ENCODE measurements at places on chromosomes 4 and X. TPM values are rescaled to one million over a fixed set of nuclear protein-coding genes. Genes with fewer than 3 reads are reported as not detected.

DNA sequence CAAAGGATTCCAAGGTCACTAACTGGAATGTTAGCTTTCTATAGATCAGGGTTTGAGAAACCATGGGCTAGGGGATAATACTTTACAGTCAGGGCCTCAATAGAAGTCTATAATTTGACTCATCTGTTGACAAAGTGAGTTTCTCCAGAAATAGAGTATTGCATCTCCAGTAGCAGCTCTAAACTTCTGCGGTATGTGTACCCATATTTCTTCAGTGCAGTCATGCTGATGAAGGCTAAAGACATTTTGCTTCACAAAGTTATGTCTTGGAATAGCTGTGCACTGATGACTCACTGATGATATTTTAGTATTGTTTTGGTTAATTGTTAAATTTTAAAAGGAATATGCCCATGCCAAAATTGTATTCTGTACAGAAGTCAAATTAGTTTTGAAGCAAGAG lies 464.9 kb upstream of the AMOT start:
- no peaks in the 10 kb centered on the region for H3K4me1 ChIP-seq
- H3K27ac ChIP-seq = no peak overlapping the region
- DNase-seq = no peak

GRCh38 chrX:132092439-132093065 lies 35.3 kb downstream of the FRMD7 start:
- no peaks in the 10 kb centered on the region for H3K27me3 ChIP-seq
- no peak overlapping the region for H3K27ac ChIP-seq
- H3K4me1 ChIP-seq = no peaks in the 10 kb centered on the region
- no peak for DNase-seq
- H3K36me3 ChIP-seq = no peaks in the 10 kb centered on the region
- no peak overlapping the region for H3K4me3 ChIP-seq

- H3K27ac ChIP-seq = no peak overlapping the region
- peaks cover 48% of the 10 kb centered on the region for H3K4me1 ChIP-seq
- H3K4me3 ChIP-seq = no peak overlapping the region
- no peak for DNase-seq
- H3K36me3 ChIP-seq = no peaks in the 10 kb centered on the region
These were observed 3.8 kb downstream of the TBC1D14 start for GRCh38 chr4:6913350-6913905.

The FRG2 gene
- total RNA-seq = not detected

The BEND2 gene
- not detected for total RNA-seq

GRCh38 chr4:120682981-120683380 lies 239.5 kb downstream of the PRDM5 start:
- H3K4me1 ChIP-seq = no peaks in the 10 kb centered on the region
- no peak for DNase-seq
- H3K36me3 ChIP-seq = no peaks in the 10 kb centered on the region
- no peak overlapping the region for H3K4me3 ChIP-seq
- no peaks in the 10 kb centered on the region for H3K27me3 ChIP-seq

- DNase-seq = peak; percentile 61
- H3K4me3 ChIP-seq = no peak overlapping the region
- H3K27me3 ChIP-seq = peaks cover 33% of the 10 kb centered on the region
- peak overlapping the region; percentile 55 for H3K27ac ChIP-seq
- H3K4me1 ChIP-seq = peaks cover 28% of the 10 kb centered on the region
These were observed 781 bp upstream of the SPON2 start for GRCh38 chr4:1172971-1173757.

The P2RY4 gene
- total RNA-seq = 0.23 TPM

- no peak overlapping the region for H3K27ac ChIP-seq
- no peak overlapping the region for H3K4me3 ChIP-seq
- no peaks in the 10 kb centered on the region for H3K36me3 ChIP-seq
These were observed 210.7 kb upstream of the EOLA2 start for GRCh38 chrX:150148749-150149672.

DNA sequence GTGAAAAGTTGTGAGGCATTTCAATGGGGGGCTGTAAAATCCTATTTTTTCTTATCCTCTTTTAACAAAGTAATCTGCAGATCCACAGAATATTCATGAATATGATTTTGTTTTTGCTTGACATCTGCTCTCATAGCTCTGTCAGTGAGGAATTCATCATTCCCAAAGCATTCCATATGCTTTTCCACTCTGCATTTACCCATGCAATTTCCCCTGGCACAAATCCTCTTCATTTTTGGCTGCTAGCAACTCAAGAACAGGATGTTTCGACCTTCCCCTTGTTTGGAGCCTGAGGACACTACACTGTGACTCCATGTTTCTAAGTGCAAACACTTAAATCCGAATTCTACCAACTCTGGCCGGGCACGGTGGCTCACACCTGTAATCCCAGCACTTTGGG lies 48.5 kb downstream of the KLHL15 start:
- H3K27ac ChIP-seq = no peak overlapping the region
- H3K27me3 ChIP-seq = no peaks in the 10 kb centered on the region
- no peak overlapping the region for H3K4me3 ChIP-seq
- H3K4me1 ChIP-seq = no peaks in the 10 kb centered on the region
- H3K36me3 ChIP-seq = no peaks in the 10 kb centered on the region
